ENCODE measurements at places on chromosomes 4 and X.

GRCh38 chr4:181376058-181376457 is 867.1 kb upstream of the TENM3 start:
- no peak for DNase-seq

DNA sequence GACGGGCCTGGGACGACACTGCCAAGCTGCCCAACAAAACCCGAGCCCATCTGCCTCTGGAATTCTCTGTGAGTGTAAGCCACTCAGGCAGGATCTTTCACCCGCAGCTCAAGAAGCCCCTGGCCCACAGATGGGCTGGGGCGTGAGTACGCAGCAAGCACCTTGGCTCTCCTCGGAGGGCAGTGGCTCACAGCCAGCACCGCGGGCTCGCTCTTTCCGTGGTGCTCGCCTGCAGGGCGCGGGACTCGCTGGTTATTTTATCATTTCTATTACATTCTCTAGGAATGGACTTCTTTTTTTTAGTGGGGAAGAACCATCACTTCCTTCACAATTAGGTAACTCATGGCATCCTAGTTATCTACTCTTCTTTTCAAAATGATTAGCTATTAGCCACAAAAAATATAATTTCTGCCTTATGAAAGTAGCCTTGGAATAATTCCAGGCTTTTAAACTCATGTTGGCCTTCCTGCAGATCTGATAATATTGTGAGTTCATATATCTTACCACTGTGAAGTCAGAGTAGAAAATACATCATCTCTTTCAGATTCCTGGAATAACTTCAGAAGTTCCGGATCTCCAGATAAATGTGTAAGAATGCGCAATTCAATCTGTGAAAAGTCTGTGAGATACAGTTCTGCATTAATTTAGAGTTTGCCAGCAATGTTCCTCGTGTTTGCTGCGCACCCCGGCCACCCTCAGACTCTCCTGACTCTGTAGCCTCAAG is 68.6 kb downstream of the NAT8L start:
- no peak for DNase-seq

GRCh38 chrX:110212299-110212698 is 105.6 kb downstream of the AMMECR1 start:
- DNase-seq: no peak

- no peak for DNase-seq
Measured at GRCh38 chr4:101857176-101857575, 66.6 kb downstream of the BANK1 start.

DNA sequence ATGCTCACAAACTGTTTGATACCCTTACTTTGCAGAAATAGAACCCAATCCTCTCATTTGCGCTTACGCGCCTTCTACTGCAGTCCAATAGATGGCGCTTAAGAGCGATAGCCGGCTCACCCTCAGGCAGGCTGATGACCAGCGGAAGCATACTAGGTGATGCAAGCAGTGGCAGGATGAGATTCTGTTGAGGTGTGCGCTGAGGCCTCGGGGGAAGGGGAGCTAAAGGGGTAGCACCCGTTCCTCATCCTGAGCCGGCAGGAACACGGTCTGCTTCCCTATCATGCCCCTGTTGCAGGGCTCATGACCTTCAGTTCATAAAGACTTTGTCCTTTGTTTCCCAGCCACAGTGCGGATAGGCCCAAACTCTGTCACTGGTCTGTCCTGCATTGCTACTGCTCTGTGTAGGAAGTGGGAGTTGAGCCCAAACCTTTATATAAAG is 628.9 kb downstream of the TLL1 start:
- DNase-seq: no peak

- DNase-seq: no peak
Measured at GRCh38 chr4:159767406-159767805, 664.5 kb downstream of the RAPGEF2 start.

DNA sequence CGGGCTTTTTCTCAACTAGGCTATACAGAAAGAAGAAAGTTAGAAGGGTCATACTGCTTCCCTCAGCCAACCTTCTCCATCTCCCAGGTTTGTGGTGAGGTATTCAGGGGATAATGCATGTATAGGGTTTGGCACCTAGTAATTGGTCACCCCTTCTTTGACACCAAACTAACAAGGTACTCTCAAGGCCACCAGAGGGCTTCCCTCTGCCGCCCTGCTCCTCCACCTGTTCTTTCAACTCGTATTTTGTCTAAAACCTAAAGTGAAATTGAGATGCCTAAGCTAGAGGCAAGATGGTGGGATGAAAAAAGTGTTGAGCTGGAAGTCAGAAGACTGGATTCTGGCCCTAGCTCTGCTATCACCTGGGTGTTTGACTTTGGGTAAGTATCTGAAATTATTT is 22.0 kb downstream of the CT47C1 start:
- no peak for DNase-seq

- DNase-seq: no peak
Measured at GRCh38 chrX:154488336-154489075, 1.9 kb downstream of the SLC10A3 start.

All from ascending aorta (tissue), 2 donors.